ENCODE measurements at places on chromosomes 12 and 14.

- no peak for DNase-seq
These were observed 198.8 kb downstream of the ANO2 start for GRCh38 chr12:5746036-5746908.

GRCh38 chr12:89933911-89934310 is 225.3 kb upstream of the ATP2B1 start:
- DNase-seq: no peak

DNA sequence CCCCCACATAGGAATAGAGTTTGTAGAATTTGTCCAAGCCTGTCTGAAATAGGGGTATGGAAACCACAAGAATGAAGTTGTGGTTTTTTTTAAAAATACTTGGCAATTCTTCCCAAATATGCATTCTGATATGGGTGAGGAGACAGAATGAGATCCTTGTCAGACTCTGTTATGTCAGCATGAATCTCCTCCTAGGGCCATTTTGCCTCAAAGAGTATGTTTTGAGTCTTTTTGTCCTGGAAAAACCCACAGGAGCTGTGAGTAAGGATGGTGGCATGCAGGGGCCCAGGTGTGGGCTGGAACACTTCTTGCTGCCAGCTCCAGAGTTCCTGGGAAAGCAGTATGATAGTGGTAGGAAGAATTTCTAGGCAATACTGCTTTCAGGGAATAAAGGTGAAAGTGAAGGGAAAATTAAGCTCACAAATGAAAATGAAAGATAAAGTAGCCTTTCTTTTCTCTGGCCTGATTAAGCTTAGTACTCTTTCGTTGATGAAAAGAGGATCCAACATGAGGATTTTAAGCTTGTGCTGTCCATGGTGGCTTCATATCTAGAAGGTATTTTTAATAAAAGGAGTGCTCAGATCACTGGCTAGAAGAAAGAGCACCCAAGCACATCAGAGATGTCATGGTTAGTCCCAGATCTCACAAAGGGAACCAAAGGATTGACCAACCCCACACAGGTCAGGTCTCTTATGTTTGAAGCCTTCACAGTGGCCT is 130.8 kb downstream of the LLPH start:
- peak; percentile 89 for DNase-seq

DNA sequence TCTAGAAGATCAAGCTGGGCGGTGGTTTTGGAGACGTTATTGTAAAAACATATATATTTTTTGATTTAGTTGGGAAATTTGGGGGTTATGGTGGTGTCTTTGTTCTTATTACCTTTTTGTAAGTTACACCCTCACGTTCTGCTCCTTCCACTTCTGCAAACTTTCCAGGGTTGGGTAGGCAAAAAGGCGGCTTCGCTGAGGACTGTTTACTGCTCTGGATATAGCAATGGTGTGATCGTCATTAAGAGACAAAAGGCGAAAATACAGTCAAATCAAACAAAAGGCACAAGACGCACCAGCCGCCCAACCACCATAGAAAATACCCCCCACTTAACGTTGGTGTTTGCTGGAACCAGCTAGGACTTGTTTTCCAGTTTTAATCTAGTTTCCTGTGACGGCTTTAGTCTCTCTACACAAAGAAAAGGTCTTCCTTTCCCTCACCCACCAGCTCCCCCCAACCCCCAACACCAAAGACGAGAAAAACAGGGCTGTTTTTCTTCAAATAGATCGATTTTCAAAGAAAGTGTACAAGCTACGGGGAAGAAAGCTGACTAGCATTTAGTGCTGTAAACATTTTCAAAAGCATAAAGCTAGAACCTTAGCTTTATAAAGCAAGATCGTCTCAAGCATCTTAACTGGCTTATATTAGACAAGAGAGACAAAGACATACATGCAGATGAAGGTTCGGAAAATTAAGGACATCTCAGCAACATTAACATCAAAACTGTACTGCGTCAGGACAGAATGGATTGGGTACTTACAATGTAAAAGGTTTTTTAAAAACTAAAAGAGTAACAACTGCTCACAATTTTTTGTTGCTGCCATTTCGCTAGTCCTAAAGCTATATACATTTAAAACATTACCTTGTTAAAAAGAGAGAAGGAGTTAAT is 2.0 kb upstream of the SETD1B start:
- DNase-seq: peak; percentile 44

GRCh38 chr12:43154498-43155045 is 397.4 kb downstream of the ADAMTS20 start:
- no peak for DNase-seq

GRCh38 chr14:34374998-34375740 is 86.9 kb downstream of the SPTSSA start:
- peak; percentile 53 for DNase-seq

All from fibroblast of lung (primary cell).